ENCODE measurements at places on chromosomes 5 and 9.

- peaks cover 38% of the 10 kb centered on the region for H3K4me1 ChIP-seq
- H3K27me3 ChIP-seq, result peaks cover 5% of the 10 kb centered on the region
- no peak for DNase-seq
- no peaks in the 10 kb centered on the region for H3K36me3 ChIP-seq
- peak overlapping the region; percentile 97 for H3K27ac ChIP-seq
Observed at GRCh38 chr5:110738503-110738811, 350 bp upstream of the SLC25A46 start.

- H3K4me1 ChIP-seq, result peaks cover 11% of the 10 kb centered on the region
- no peaks in the 10 kb centered on the region for H3K27me3 ChIP-seq
- peaks cover 96% of the 10 kb centered on the region for H3K36me3 ChIP-seq
- no peak overlapping the region for H3K27ac ChIP-seq
- no peak overlapping the region for H3K4me3 ChIP-seq
Observed at GRCh38 chr5:169707686-169708085, 70.6 kb downstream of the DOCK2 start.

- no peak for DNase-seq
- H3K4me1 ChIP-seq, result no peaks in the 10 kb centered on the region
- no peaks in the 10 kb centered on the region for H3K36me3 ChIP-seq
- no peak overlapping the region for H3K27ac ChIP-seq
- no peak overlapping the region for H3K4me3 ChIP-seq
Observed at GRCh38 chr5:56259002-56259511, 25.9 kb upstream of the ANKRD55 start.

DNA sequence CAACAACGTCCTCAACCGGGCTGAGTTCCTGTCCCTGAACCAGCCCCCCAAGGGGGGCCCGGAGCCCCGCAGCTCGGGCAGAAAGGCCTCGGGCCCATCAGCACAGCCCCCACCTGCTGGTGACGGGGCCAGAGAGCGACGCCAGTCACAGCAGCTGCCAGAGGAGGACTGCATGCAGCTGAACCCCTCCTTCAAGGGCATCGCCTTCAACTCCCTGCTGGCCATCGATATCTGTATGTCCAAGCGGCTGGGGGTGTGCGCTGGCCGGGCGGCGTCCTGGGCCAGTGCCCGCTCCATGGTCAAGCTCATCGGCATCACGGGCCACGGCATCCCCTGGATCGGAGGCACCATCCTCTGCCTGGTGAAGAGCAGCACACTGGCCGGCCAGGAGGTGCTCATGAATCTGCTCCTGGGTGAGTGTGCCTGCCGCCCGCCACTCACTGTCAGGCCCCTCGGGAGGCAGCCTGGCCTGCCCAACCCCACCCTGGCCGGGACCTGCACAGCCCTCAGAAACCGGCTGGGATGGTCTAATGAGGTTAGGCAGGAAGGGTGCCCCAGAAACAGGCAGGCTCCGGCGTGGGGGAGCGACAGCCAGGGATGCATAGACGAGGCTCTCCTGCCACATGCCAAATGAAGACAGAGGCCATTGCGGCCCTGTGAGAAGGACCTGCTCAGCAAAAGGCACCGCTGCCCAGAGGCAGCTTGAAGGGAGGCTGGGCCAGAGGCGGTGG lies 678 bp downstream of the PLPP7 start:
- no peak for DNase-seq
- no peaks in the 10 kb centered on the region for H3K27me3 ChIP-seq
- peaks cover 4% of the 10 kb centered on the region for H3K4me1 ChIP-seq
- H3K27ac ChIP-seq, result no peak overlapping the region

All from naive thymus-derived CD8-positive, alpha-beta T cell (primary cell).